ENCODE measurements at places on chromosomes 13 and 19.
A peak's percentile ranks its signal among the peaks of the same experiment; 100 is the strongest.

DNA sequence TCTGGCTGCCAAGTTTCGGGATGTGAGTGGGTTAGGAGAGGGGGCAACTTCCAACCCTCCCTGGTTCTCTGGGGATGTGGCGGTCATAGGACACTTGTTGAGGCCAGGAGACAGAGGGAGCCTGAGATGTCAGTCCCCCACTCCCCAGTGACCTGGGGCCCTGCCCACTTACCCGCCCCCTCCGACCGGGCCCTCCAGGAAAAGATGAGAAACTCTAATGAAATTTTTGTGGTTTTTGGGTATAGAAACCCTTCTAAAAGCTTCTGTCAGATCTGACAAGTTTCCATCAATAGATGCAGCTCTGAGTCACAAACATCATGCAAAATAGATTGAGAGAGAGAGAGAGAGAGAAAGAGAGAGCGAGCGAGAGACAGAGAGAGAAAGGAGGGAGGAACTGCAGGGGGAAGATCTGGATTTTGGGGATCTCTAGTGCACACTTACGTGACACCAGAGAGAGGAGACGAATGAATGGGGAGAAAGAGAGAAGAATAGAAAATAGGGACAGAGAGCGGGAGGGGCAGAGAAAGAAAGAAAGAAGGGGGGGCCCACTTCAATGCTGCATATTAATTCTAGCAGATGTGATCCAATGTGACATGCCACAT lies 94.0 kb downstream of the PTPRS start:
- DNase-seq, result no peak

DNA sequence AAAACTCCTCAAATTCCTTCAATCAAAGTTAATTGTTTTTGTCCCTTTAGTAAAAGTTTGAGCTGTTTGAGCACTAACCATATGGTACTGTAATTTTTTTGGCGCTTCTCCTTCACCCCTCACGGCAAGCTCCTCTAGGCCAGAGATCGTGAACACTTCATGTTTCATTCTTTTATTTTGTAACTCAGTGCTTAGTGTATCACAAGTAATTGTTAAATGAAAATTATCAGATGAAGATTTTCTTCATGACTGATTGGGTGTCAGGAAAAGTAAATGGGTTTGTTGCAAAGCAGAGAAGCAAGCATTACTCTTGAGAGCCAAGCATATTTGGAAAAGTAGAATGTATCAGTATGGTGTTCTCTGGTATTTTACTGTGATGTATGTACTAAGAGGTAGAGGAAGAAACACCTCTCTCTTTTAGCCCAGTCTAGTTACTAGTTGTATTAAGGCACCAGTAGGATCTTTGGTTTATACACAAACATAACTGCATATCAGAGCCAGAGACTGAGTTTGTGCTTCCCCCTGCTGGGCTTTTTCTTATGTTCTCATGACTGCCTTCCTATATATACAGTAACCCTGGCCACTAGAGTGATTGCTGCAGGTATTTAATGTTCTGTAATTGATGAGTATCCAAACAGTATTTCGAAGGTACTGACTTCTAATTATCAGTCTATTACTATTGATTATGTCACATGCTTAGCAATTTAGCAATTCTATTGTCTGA lies 202.3 kb upstream of the KLHL1 start:
- peak; percentile 38 for DNase-seq

DNA sequence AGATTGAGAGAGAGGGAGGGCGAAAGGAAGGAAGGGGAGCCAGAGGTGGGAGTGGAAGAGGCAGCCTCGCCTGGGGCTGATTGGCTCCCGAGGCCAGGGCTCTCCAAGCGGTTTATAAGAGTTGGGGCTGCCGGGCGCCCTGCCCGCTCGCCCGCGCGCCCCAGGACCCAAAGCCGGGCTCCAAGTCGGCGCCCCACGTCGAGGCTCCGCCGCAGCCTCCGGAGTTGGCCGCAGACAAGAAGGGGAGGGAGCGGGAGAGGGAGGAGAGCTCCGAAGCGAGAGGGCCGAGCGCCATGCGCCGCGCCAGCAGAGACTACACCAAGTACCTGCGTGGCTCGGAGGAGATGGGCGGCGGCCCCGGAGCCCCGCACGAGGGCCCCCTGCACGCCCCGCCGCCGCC lies at the start of gene TNFSF11:
TSS of gene TNFSF11 (plus strand) at position 142 of the 400 bp plus-strand sequence. CDS start at position 294, 152 bp downstream.
- no peak for DNase-seq

DNA sequence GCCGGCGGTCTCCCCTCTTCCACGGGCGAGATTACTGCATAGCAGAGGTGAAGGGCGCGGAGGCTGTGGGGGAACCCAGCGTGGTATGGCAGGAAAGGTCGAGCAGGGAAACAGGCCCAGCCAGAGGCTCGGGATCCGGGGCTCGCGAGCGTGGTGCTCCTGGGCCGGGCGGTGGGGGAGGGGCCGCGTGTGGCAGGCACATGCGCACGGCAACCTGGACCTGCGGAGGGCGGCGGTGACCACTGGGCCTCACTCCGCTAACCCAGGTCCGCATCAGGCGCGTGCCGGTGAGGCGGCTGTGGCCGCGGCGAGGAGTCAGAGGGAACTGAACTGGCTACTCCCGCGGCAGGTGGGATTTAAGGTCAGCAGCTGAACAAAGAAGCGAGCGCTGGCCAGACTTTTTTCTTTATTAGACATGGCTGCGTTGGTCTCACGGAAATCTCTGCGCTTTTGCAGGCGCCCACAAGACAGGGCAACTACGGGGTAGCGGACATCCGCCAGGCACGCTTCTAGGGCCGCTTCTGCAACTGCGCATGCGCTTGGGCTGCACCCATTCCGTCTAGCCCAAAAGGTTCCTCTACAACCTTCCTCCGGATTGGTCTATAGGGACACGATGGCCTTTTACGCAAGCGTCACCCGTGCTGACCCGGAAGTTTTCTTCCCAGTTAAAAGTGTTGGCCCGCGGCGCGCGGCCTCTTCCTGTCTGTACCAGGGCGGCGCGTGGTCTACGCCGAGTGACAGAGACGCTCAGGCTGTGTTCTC lies at the start of gene RPS5:
TSS of gene RPS5 (plus strand) at position 694 of the 762 bp plus-strand sequence. CDS start 869 bp downstream, outside the sequence.
- DNase-seq, result peak; percentile 99

DNA sequence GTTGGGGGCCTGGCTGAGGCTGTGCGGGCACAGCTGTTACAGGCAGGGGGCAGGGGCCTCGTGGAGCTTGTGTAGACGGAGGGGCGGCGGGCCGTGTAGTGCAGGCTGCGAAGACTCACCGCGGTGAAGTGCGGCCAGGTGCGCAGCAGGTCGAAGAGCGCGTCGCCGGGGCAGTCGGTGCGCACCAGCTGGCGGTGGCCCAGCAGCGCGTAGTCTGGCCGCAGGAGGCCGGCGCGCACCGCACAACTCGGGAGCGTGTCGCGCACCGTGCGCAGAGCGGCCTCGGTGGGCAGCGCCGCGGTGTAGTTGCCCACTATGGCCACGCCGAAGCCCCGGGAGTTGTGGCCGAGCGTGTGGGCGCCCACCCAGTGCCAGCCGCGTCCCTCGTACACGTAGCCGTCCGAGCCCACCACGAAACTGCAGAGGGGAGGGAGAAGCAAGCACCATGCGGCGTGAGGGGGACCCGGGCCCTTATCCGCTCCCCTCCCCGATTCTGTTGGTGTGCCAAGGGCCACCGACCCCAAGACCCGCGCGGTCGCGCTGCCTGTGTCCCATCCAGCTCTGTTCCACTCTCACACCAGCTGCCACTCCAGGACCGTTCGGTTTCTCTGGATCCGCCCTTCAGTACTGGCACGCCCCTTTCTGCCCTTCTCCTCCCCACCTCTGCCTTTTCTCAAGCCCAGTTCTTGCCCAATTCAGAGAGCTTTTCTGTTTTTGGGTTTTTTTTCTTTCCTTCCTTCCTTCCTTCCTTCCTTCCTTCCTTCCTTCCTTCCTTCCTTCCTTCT lies 5.4 kb upstream of the RASAL3 start:
- DNase-seq, result no peak
